Kidney glomerular epithelial cell (primary cell): ENCODE measurements at places on chromosomes 6 and 20.

GRCh38 chr6:14540810-14541540, 423.4 kb downstream of the CD83 start:
- DNase-seq, result no peak

DNA sequence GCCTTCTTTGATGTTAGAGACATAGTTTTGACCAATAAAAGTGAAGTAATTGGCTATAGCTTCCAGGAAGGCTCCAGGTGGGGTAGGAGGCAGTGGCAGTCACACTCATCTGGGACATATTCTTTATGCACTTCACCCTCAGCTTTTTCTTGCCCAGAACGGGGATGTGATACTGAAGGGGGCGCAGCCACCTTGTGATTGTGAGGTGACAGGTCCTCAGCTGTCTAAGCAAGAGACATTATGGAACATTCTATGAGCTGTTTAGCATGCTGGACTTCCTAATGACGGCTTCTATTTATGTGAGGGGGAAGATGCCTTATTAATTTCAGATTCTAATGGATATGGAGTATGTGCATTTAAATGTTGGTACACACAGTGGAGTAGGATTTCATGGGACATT, 151.3 kb upstream of the ZFP64 start:
- no peak for DNase-seq

DNA sequence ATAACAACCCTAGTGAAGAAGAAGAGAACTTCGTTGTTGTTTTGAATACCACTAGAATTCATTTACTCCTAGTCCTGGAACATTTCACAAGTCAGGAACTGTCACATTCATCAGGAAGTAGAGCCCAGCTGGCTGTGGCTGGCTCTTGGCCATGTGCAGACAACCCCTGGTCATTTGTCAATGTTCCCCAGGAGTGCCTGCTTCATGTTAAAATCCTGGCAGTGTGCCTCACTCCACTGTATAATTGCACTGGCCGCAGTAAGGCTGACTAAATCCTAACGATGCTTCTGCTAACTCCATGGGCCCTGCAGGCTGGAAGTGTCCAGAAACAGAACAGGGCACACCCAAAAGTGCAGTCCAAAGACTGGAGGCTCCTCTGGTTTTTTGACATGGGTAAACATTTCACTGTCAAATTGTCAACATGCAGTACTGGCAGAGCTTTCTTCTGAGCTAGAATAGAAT, 41.5 kb upstream of the ADGRF1 start:
- peak; percentile 16 for DNase-seq

- DNase-seq, result no peak
Observed at GRCh38 chr6:100467129-100468015, 2.7 kb upstream of the SIM1 start.

DNA sequence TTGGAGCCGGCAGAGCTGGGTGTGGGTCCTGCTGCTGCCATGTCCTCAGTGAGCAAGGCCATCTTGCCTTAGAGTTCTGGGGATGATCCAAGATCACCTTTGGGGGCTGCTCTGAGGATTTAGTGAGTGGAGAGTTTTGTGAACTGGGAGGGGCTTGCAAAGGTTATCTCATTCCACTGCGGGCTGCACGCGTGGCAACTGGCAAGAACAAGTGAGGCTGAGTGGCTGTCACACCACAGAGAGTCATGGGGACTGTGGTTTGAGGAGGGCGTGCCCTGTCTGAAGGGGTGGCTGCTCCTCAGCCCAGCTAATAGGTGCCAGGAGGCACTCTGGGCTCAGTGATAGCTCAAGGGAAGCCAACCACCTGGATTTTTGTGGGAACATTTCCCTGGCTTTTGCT, 37.6 kb downstream of the TTLL9 start:
- DNase-seq, result no peak

- no peak for DNase-seq
Observed at GRCh38 chr6:165514621-165515020, 148.4 kb downstream of the PDE10A start.

GRCh38 chr6:101013612-101014195, 132.6 kb upstream of the ASCC3 start:
- no peak for DNase-seq

DNA sequence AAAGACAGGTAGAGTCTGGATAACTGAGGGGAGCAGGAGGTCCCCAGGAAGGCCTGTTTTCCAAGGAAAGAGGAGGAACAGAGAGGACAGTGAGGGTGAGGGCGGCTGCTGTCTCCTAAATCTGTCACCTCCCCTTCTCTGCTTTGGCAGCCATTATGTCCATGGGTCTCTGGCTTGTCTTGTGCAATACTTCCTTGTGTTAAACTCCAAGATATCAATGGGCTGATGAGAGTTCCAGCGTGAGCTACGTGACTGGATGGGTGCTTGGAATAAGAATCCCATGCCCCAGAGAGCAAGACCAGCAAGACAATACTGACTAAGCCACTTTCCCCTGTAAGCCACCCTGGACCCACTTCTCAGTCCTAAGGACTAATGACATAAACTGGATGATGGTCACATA, 26.3 kb upstream of the DNAAF9 start:
- no peak for DNase-seq

DNA sequence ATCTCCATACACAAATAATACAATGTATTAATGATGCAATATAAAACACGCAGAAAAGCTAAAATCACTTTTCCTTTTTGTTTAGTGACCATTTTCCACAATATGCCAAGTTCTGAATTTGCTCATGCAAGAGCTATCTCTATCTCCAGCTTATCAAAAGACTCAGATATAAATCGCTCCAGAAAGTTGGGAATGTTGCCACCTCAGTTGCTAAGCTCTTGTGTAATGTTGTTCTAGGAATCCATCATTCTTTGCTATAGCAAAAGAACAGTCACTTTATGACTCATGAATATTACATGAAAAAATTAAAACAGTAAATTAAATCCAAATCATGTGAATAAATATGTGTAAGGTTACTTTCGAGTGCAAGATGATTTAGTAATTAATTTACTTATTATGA, 8.7 kb downstream of the PLAGL1 start:
- DNase-seq, result peak; percentile 11

DNA sequence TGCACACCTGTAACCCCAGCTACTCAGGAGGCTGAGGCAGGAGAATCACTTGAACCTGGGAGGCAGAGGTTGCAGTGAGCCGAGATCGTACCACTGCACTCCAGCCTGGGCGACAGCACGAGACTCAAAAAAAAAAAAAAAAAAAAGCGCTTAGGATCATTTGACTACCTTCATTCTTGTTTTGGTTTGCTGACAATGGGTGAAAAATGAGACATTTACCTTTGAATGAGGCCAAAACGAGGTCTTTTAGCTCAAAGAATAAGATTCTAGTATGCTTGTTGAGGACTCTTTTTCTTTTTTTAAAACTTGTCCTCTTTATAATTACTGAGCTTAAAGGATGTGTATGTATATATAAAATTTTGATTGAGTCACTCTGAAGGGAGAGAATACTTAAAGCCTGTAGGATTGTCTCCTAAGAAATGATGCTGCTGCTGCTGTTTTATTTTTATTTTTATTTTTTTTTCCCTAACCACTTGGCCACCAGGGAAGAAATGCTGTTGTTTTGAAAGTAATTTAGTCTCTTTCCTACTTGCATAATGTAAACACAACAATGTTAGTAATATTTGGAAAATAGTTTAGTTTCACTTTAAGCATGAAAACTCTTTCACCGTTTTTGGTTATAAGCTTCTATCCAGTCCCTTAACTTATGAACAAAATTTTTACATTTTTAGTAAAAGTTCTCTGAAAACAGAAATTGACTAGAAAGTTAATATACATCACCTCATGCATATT, 7.9 kb downstream of the UBR2 start:
- DNase-seq, result no peak
